ENCODE measurements at places on chromosomes 3 and 15.

DNA sequence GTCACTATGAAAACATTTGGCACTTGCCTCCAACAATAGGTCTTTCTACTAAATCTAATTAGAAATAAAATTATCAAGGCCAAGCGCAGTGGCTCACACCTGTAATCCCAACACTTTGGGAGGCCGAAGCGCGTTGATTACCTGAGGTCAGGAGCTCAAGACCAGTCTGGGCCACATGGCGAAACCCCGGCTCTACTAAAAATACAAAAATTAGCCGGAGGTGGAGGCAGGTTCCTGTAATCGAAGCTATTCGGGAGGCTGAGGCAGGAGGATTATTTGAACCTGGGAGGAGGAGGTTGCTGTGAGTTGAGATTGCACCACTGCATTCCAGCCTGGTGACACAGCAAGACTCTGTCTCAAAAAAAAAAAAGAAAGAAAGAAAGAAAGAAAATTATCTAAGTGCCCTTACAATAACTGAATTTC lies 1.6 kb upstream of the PLD1 start:
- no peak for DNase-seq

GRCh38 chr15:89328398-89329254 lies 6.0 kb downstream of the POLG start:
- DNase-seq: no peak

DNA sequence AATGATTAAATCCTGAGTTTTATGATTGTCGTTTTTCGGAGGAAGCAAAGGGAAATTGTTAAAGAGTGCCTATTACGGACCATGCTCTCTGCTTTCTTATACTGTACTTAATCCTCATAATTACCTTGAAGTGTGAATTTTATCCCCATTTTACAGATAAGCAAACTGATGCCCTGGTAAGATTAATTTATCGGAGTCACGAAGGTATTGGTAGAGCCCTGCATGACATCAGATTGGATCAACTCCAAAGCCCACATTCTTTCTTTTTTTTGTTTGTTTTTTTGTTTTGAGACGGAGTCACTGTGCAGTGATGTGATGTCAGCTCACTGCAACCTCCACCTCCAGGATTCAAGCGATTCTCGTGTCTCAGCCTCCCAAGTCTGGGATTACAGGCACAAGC lies 1.6 kb upstream of the GNB4 start:
- DNase-seq: no peak

DNA sequence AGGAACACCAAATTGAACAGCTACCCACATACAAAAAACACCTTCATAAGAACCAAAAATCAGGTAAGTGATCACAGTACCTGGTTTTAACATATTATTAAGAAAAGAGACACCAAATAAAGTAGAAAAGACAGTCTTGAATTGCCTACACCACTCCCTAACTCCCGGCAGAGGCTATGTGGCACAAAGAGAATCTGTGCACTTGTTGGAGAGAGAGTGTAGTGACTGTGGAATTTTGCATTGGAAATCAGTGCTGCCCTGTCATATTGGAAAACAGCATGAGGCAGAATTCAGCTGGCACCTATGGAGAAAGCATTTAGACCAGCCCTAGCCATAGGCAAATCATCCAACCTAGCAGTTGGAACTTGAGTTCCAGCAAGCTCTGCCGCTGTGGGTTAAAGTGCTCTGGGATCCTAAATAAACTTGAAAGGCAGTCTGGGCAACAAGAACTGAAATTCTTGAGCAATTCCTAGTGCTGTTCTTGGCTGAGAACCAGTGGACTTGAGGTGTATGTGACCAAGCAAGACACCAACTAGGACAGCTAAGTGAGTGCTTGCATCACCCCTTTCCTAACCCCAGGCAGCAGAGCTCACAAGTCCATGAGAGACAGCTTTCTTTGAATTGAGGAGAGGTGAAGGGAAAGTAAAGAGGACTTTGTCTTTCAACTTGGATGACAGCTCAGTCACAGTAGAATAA lies 969.6 kb upstream of the ALCAM start:
- DNase-seq: no peak

DNA sequence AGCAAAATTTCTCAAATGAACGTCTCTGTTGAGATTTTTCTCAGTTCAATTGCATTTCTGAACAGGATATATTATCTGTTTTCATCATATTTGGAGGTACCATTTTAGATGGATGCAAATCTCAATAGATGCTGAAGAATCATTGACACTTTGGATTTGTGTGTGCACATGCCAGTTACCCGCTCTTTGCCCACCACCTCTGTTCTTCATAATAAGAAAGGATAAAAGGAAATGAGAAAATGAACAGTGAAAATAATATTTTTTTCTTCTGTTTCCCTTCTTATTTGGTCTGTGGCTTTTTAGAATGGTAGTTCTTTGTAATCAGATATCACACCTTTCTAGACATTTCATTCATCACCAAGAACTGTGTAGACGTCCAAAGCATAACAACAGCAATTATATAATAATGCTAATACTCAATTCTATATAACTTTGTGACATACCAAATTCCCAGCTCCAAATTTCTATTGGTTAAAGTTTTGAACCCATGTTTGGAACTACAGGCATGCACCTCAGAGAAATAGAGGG lies 256.7 kb upstream of the SATB1 start:
- DNase-seq: no peak

DNA sequence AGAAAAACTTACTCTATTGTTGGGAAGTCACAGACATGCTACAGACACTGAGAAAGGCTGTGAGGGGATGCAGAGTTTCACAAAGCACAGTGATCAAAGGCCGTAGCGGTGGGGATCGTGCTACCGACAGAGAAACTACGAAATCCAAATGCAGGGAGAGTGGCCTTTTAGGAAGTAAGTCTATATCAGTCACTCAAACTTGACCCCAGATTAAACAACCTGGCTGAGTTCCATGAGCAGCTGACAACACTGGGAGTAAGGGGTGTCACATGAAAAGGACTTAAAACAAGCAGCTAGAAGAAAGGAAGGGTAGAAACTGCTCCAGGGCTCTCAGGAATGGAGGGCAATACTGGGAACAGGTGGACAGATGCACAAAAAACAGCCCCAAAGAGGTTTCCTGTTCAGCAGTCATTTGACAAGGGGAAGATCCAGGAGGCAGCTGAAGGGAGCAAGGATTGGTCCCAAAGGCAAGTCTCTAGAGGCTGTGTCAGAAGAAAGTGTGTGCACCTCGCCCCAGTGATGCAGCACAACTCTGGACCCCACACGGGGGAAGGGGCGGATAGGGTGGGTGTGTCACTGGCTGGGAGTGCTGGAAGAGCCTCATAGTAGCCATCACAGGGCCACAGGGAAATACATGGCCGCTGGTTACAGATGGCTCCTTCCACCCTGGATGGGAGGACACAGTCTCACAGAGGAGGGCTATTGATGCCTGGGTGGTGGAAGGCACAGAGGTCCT lies 20.3 kb upstream of the HDAC11 start:
- DNase-seq: no peak

- no peak for DNase-seq
Observed at GRCh38 chr3:112557976-112558375, 3.8 kb downstream of the ATG3 start.

- DNase-seq: no peak
Observed at GRCh38 chr3:145623349-145623748, 537.6 kb downstream of the PLOD2 start.

Measured in NCI-H2171 treated with DMSO at 0.1 percent for 48 hours (cell line).